ENCODE measurements at places on chromosomes 1 and 21.

GRCh38 chr21:41927727-41928409, 25.9 kb downstream of the C2CD2 start:
- DNase-seq = no peak

DNA sequence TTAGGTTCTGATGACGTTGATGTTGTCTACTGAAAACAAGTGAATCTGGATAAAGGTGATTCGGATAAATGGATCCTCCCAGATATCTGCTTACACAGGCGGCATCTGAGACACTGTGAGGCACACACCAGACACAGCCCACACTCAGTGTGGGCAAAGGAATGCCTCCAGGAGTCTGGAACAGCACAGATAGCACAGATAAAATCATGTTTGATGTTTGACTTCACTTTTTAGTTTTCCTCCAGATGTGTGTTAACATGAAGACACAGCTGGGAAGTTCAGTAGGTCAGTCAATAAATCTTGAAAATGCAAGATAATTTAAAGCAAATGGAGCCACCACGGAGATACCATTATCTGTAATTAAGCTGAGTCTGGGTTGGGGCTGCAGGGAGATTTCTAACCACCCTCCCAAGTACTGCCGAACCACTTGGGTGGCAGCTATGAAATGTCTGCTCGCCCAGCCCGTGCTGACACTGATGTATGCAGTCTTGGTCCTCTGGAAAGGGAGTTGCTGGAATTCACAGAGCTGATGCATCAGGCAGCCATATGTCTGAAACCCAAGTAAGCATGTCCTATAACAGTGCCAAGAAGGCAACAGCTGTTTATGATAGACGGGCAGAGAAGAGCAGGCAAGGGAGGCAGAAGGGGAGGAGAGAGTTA, 11.7 kb downstream of the CAPN9 start:
- DNase-seq = no peak

- peak; percentile 70 for DNase-seq
Observed at GRCh38 chr1:248862998-248863881, 4.4 kb upstream of the ZNF692 start.

GRCh38 chr1:156639601-156640101, 2.3 kb upstream of the BCAN start:
- no peak for DNase-seq
